ENCODE measurements at places on chromosomes 3 and 15. TPM values are rescaled to one million over a fixed set of nuclear protein-coding genes. Genes with fewer than 3 reads are reported as not detected.

DNA sequence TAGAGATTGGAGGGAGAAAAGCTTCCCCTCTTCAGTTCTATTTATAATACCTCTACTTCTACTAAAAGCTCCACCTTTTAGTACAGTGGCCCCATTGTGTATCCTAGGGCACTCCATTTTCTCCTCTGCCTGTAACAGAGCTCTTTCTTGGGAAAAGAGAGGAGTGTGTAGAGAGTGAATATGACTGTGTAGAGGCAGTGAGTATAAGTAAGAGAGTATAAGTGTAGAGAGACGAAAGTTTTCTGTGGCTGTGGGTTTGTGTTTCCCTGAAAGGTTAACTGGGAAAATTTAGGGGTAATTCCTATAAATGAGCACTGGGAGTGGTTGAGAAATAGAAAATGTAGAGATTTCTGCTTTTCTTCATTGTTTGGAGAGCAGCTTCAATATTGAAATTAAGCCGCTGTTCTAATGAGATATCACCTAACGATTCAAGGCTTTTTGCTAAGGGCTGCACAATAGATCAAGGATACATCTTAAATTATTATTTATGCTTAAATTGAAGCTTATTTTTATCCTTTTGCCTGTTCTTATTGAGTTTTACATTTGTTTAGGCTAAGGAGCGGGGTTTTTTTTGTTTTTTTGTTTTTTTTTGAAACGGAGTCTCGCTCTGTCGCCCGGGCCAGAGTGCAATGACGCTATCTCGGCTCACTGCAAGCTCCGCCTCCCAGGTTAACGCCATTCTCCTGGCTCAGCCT lies 6.9 kb downstream of the IQGAP1 start:
- DNase-seq: no peak

GRCh38 chr3:263393-263792 lies 66.8 kb downstream of the CHL1 start:
- DNase-seq: no peak

GRCh38 chr3:121803771-121804320 lies 31.0 kb downstream of the IQCB1 start:
- DNase-seq: no peak

DNA sequence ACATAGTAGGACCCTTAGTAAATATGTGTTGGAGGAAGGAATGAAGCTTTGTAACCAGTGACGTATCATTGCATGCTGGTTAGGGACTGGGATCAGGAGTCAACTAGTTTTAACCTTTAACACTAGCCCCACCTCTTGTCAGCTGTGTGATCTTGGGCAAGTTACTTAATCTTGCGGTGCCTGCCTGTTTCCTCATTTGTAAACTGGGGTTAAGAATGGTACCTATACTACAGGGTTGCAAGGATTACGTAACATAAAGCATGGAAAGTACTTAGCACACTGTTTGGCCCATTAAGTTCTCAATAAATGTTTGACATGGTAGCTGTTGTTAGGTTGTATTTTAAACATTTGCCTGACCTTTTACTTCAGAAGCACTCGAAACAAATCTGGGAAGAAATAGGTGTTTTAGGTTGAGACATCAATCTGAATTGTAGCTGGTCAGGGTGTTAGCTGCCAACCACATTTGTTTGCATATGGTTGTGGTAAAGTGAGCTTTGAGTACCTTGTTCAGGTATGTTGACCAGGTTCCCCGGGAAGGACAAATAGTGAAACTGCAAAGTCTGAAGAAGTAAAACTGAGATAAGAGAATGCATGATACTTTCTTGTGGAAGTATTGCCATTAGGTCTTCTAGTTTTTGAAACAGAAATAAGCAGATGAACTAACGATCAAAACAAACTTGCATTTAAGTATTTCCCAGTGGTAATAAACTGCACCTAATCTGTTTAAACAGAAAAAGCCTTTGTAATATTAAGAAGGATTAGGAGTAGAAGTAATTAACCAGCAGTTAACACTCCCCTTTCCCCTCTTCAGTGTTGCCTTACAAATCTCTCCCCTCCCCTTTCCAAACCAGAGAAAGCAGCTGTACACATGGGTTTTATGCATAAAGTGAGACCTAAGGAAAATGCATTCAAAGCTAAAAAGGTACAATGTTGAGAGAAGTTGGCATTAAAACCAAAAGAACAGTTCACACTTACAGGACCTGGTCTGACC lies 25.8 kb upstream of the SCAANT1 start:
- DNase-seq: no peak

DNA sequence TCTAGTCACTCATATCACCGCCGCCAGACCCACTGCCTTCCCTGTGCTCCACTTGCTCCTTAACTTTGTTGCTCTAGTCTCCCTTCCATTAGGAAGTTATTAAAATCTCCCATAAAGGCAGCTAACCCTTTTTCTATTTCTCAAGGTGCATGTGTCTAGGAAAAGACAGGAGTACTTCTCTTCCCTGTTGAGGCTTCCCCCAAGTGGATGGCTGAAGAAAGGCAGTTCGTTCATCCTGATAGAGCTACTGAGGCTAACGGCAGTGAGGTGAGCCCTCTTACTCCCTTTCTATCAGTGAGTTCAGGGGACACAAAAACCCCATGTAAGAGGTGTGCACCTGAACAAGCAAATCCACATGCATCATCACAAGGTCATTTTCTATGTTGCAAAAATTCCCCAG lies 397.8 kb downstream of the IGSF11 start:
- DNase-seq: peak; percentile 42

TMC3 gene
- total RNA-seq: 0.13 TPM

GRCh38 chr3:468172-468571 lies 271.6 kb downstream of the CHL1 start:
- peak; percentile 33 for DNase-seq

CAND2 gene
- 2.4 TPM for total RNA-seq

DNA sequence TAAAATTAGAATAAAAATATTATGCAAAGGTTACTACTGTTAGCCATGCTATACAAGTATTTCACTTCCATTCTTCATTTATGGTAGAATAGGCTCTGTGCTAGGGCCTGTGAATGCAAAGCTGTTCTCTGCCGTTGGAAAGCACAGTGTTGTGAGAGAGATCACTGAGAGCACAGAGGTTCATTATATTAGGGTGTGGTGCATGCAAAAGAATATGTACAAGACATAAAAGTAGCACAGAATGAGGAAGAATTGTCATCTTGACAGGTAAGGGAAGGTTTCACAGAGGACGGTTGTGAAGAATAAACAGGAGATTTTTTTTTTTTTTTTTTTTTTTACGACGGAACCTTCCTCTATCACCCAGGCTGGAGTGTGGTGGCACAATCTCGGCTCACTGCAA lies 25.2 kb upstream of the FNDC3B start:
- no peak for DNase-seq

CEP19 gene
- total RNA-seq: 7.0 TPM

- DNase-seq: no peak
Observed at GRCh38 chr3:82274897-82275296, 513.5 kb upstream of the GBE1 start.

GRCh38 chr15:88223084-88223483 lies 33.5 kb downstream of the NTRK3 start:
- no peak for DNase-seq

DNA sequence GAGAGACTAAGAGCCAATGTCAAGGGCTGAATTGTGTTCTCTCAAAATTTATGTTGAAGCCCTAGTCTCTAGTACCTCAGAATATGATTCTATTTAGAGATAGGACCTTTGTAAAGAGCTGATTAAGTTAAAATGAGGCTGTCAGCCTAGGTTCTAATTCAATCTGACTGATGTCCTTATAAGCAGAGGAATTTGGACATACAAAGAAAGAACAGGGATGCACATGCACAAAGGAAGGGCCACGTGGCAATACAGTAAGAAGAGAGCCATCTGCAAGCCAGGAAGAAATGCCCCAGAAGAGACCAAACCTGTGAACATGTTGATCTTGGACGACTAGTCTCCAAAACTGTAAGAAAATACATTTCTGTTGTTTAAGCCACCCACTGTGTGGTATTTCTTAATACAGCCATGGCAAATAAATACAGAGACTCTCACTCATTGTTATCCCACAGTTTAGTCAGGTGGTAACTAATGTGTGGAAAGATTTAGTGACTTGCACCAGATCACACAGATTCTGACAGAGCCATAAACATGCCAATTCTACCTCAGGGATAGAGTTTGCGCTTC lies 652.2 kb downstream of the NAALADL2 start:
- no peak for DNase-seq

DNA sequence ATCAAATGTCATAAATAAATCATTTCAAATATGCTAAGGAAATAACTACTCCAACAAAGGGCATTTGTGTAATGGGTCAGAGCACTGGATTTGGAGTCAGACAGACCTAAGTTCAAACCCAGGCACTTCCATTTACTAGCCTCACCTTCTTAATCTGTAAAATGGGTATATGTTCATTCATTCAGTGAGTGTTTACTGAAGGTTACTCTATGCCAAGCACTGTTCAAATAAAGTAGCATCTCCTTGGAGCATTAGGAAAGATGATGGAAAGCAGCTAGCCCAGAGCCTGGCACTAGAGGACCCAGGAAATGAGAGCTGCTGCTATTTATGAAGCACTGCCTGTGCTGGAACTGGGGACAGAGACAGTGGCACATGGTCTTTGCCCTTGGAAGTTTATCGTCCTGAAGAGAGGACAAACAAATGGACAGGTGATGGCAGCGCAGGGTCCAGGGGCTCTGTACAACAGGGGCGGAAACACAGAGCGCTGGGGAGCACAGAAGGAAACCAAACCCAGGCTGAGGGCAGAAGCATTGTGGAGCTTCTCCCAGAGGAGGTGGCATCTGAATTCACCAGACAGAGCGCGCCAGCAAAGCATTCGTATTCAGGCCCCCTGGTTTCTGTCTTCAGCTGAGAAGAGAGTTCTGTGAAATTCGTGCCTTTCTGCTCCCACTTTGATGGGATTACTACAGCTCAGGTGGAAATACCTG lies 19.0 kb downstream of the TM4SF4 start:
- no peak for DNase-seq

CASR gene
- not detected for total RNA-seq

Measured in neural progenitor cell (in vitro differentiated cells).